Psoas muscle (tissue), 8 donors: ENCODE measurements at places on chromosomes 1 and 21. TPM values are rescaled to one million over a fixed set of nuclear protein-coding genes. Genes with fewer than 3 reads are reported as not detected.

DNA sequence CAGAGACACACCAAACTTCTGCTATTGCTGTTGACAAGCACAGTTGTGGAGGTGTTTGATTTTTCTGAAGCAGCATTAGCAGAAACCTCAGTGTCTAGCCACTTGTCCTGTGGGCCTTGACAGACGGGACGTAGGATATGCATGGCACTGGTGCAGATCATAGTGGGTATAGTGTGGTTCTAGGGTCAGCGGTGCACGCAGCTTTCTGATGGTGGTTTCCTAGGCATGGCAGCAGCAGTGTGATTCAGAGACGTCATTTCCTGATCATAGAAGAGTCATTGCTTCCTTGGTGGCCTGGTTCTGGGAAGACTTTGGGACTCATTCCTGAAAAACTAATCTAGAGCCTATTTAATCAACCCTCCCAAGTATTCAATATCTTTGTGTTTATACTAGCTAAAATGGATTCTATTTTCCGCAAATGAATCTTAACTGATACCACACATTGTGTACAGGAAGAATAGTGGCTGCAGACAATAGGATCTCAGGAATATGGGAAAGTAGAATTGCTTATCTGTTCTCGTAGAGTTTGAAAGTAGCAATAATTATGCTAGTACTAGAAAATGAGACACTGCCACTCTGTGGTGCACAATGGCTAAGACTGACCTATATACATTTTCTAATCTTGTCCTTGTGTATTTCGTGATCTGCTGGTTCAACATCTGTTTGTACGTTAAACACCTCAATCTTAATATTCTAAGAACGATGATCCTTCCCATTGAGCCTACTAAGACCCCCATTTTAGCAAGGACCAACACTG lies 2.8 kb upstream of the USP1 start:
- no peaks in the 10 kb centered on the region for H3K27me3 ChIP-seq
- peaks cover 12% of the 10 kb centered on the region for H3K4me1 ChIP-seq
- DNase-seq, result no peak
- H3K27ac ChIP-seq, result no peak overlapping the region
- no peaks in the 10 kb centered on the region for H3K36me3 ChIP-seq
- no peak overlapping the region for H3K4me3 ChIP-seq

The BMP8A gene
- not detected for total RNA-seq

DNA sequence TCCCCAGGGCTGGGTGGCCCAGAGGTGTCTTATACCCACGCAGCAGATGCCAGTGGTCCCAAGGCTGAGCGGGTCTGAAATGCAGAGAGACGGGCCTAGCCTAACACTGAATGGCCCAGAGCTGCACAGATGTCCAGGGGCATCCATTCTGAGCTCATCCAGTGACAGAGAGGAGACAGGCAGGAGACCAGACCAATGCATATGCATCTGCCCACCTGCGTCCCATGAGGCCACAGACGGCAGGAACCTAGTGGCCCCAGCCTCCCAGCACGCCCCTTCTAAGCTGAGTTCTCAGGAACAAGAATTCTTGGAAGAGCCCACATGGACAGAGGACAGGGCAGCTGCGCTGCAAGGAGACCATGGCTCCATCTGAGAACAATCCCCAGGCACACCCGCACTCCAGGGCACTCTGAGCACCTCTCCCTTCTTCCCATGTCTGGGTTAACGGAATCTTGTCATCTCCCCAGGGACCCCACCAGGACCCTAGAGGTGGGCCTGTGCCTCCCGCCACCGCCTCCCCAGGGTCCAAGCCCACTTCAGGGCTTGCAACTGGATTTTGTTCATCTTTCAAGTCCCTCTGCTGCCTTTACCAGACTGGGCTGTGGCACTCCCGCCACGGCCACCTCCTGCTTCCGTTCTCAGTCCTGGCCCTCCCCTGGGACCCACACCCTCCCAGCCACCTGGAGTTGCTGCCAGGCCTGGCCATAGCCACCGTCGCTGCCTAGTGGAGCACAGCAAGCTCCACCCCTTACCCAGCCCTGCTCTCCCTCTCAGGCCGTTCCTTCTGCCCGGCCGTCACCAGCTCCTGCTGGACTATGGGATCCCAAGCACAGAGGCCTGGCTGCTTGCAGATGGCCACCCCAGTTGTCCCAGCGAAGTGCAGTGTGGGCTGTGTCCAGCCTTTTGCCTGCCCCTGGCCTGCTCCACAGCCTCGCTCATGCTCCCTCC lies 3.3 kb downstream of the WNT3A start:
- H3K27me3 ChIP-seq, result no peaks in the 10 kb centered on the region
- DNase-seq, result no peak
- peaks cover 9% of the 10 kb centered on the region for H3K4me1 ChIP-seq
- no peak overlapping the region for H3K4me3 ChIP-seq
- H3K27ac ChIP-seq, result no peak overlapping the region
- H3K36me3 ChIP-seq, result no peaks in the 10 kb centered on the region

- no peak for DNase-seq
- no peaks in the 10 kb centered on the region for H3K36me3 ChIP-seq
- no peaks in the 10 kb centered on the region for H3K4me1 ChIP-seq
- H3K27ac ChIP-seq, result no peak overlapping the region
Measured at GRCh38 chr1:160905617-160905989, 20.6 kb upstream of the ITLN1 start.

DNA sequence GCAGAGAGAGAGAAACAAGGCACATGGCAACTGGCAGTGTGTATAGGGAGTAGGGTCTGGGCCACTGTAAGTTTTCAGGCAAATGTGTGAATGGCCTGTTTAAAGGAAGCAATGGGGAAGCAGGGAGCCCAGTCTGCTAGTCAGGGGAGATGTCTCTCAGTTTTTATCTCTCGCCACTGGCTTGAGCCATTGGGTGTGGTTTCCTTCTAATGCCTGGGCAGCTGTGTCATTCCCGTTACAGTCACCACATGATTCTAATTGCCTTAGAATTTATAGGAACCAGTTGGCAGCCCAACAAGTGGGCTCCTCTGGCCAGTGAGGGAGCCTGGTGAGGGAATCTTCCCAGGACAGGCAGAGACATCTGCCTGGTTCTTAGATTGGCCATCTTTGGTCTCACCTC lies 182.4 kb downstream of the DISC1 start:
- DNase-seq, result no peak
- no peak overlapping the region for H3K4me3 ChIP-seq
- no peaks in the 10 kb centered on the region for H3K27me3 ChIP-seq
- no peaks in the 10 kb centered on the region for H3K36me3 ChIP-seq
- H3K27ac ChIP-seq, result no peak overlapping the region

GRCh38 chr1:176744142-176744541 lies 281.2 kb downstream of the PAPPA2 start:
- DNase-seq, result no peak
- H3K36me3 ChIP-seq, result no peaks in the 10 kb centered on the region
- no peak overlapping the region for H3K4me3 ChIP-seq
- H3K27ac ChIP-seq, result no peak overlapping the region
- H3K4me1 ChIP-seq, result no peaks in the 10 kb centered on the region
- no peaks in the 10 kb centered on the region for H3K27me3 ChIP-seq
